ENCODE measurements at places on chromosomes 16 and 17.

GRCh38 chr17:44549686-44550085 lies 7.6 kb upstream of the FZD2 start:
- no peak for DNase-seq

- DNase-seq: no peak
Measured at GRCh38 chr17:35101036-35101435, 18.6 kb downstream of the RAD51D start.

GRCh38 chr16:11410376-11411058 lies 65.3 kb downstream of the RMI2 start:
- no peak for DNase-seq

GRCh38 chr17:55259684-55260111 lies 5.1 kb upstream of the HLF start:
- no peak for DNase-seq

- DNase-seq: no peak
Measured at GRCh38 chr16:2438121-2438520, 8.9 kb downstream of the CCNF start.

DNA sequence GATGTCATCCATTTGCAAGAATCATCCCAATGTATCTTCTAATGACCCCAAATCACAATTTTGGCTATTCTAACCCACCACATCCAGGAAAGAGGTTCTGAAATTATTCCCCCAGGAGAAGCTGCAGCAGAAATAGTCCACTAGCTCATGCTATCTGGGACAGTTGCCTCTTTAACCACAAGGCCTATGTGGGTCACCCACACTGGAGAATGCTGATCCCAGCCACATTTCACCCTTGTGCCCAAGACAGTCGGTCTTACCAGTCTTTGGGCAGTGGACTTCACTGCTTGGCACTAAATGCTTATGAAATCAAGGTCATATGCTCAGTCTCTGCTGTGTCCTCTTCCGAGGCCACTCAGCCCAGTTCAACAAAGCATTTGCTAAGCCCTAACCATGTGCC lies 27.0 kb downstream of the ABCC12 start:
- DNase-seq: no peak

DNA sequence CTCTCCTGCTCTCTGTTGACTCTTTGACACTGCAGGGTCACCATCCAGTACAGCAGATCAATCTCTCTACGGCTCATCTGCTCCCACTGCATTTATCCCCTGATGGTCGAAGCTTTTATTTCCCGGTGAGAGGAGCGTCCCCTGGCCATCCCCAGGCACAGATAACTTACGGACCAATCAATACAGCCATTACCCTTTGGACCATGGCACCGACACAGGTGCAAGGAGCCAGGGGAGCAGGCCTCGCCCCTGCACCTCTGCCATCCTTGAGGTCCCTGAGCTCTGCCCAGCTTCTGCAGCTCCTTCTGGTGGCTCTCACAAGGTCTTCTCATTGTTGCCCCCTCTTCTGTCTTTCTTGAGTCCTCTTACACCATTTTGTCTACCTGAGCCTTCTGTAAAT lies 115.6 kb downstream of the SDK2 start:
- no peak for DNase-seq

DNA sequence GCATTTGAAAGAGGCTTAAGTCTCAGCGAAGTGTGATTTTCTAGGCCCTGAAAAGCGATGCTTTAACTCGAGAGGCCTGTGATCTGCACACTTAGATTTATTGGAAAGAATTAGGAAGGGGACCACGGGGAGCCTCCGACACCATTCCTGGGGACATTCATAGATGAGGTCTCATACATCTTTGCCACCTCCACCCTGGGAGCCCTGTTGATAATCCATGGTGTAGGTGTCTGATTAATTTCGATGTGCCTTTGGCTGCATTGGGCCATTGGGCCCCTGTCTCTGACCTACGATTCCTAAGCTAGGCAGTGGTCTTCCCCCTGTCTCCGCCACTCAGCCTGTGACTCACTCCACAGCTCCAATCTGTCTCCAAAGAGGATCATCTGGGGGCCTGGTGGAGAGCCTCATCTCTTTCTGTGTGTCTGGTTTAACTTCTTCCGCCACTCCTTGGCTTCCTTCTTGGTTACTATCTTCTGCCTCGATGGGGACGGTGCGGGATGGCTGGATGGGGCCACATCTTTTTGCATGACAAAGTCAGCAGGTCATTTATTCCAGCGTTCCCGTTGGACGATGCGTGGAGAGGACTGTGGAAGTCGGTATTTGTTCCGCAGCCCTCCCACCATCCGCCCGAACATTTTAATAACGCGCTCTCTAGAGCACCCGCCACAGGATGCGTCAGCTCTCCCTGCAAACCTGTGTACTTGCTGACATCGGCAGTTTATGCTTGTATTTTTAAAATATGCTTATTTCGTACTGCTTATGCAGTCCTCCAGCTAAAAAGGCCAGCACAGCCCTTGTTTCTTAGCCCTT lies 109.3 kb downstream of the IRX3 start:
- DNase-seq: peak; percentile 42

- peak; percentile 22 for DNase-seq
Measured at GRCh38 chr16:48608452-48608851, 1.5 kb downstream of the N4BP1 start.

DNA sequence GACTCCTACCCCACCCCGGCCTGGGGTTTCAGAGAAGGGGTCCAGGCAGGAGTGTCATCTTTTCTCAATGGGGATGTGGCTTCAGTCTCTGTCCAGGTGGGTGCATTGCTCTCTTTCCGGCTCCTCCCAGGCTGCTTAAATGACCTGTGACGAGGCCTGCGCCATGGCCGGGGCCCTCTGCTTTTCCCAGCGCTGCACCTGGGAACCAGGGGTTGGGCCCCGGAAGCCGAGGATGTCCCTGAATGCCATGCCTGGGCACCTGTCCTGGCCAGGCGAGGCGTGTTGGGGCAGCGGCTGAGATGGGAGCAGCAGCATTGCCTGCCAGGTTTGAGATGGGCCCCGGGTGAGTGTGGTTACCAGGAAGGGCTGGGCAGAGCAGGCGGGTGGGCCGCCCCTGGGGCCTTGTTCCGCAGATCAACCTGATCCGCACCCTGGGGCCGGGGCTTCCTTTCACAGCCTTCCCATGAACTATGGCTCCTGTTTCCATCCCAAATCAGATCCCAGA lies 147.4 kb downstream of the SEC14L1 start:
- DNase-seq: no peak

- DNase-seq: no peak
Measured at GRCh38 chr17:8038954-8039610, at the start of gene ALOX15B. Gene ALOX15B (plus strand): TSS chr17:8039059. CDS start chr17:8039156, 97 bp downstream.

GRCh38 chr17:80424261-80424660 lies 9.3 kb downstream of the ENDOV start:
- no peak for DNase-seq
